ENCODE measurements at places on chromosomes 2 and 18.

DNA sequence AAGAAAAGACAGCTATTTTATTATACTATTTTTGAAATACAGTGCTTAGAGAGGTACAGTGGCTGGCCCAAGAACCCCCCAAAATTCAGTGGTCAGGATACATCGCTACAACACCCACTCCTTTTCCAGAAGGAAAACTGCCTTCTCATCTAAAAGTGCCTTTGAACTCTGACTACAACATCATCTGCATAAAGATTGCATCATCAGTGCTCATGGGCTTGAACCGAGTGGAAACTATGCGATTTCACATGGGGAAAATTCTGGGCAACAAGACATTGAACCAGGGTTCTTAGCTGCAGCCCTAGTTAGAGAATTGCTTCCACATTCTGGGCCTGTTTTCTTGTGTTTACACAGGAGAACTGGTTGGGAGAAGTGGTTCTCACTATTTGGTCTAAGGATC, 294.6 kb upstream of the SLC14A2 start:
- DNase-seq = no peak

DNA sequence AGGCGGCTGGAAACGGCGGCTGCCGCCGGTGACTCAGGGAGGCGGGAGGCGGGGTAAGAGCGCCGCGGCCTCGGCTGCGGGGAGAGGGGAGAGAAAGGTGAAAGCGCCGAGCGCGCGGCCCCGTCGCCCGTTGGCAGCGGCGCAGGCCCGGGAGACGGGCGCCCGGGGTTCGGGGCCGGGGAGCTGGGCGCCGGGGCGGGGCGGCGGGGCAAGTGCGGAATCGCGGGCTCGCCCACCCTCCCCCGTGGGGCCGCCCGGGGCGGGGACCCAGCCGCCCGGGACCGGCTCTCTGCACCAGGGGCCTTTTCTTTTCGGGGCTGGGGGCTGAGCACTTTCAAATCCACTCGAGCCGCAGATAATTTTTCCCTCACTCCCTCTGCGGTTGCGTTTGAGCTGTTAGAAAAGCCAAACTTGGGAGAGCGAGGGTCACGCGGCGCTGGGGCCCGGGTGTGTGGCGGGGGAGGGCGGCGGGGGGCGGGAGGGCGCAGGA, 266 bp downstream of the KDM3A start:
- no peak for DNase-seq

GRCh38 chr2:61158356-61158955, 3.5 kb upstream of the C2orf74 start:
- no peak for DNase-seq

- DNase-seq = no peak
Measured at GRCh38 chr2:120472031-120472430, 126.1 kb downstream of the INHBB start.
